Stimulated activated CD4-positive, alpha-beta T cell treated with anti-CD3 and anti-CD28 coated beads, Interleukin-1b, Interleukin-23, amount 100 ng/mL, for 24 hours (primary cell): ENCODE measurements at places on chromosomes 12 and 14.
A peak's percentile ranks its signal among the peaks of the same experiment; 100 is the strongest.

GRCh38 chr12:31702047-31702446 lies 26.8 kb downstream of the AMN1 start:
- DNase-seq = no peak

- no peak for DNase-seq
Observed at GRCh38 chr14:77208291-77208978, 26.8 kb downstream of the TMEM63C start.

- DNase-seq = no peak
Observed at GRCh38 chr14:101830271-101830670, 68.8 kb downstream of the PPP2R5C start.

GRCh38 chr12:132163911-132164288 lies 19.6 kb downstream of the NOC4L start:
- no peak for DNase-seq

DNA sequence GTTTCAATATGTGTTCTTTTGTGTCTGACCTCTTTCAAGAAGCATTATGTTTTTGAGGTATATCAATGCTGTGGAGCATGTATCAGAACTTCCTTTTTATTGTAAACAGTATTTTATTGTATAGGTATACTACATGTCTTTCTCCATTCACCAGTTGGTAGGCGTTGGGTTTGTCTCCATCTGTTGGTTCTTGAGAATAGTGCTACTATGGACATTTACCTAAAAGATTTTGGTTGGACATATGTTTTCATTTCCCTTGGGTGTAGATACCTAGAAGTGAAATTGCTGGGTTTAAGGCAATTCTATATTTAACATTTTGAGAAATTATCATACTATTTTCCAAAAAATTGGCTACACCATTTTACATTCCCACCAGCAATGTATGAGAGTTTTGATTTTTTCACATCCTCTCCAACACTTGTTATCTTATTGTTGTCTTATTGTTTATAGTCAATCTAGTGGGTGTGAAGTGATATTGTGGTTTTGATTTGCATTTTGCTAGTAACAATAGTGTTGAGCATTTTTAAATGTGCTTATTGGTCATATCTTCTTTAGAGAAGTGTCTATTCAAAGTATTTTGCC lies 409.2 kb downstream of the IPO8 start:
- no peak for DNase-seq

GRCh38 chr12:47988073-47989022 lies 15.9 kb downstream of the COL2A1 start:
- DNase-seq = no peak

DNA sequence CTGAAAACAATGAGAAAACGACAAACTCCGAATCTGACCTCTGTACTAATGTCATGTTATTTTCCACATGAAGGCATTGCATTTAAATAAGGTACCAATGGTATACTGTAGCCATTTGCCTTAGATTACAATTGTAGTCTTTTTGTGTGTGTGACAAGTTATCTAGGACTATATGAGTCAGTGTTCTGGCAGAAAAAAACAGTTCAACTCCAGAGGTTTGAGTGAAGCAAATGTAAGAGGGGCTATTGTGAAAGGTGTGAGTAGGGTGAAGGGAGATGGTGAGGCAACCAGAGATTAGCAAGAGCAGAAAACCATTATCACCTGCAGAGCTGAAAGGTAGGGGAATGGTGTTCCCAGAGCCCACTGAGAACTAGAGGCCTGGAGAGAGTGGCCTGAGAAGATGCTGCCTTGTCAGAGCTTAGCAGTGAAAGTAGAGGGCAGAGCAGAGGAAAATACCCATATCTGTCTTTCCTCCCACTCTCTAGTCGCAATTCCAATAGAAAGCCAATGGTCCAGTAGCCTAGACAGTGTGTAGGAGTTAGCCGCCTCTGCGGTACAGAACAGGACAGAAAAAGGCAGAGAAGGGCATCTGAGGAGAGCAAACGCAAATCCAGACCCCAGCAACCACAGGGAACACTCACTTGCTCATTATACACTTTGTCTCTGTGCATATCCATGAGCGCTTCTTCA lies 112.2 kb downstream of the DYRK2 start:
- no peak for DNase-seq

GRCh38 chr14:55662752-55663151 lies 82.7 kb downstream of the KTN1 start:
- no peak for DNase-seq

- no peak for DNase-seq
Observed at GRCh38 chr12:10511756-10512355, 6.2 kb downstream of the EIF2S3B start.

DNA sequence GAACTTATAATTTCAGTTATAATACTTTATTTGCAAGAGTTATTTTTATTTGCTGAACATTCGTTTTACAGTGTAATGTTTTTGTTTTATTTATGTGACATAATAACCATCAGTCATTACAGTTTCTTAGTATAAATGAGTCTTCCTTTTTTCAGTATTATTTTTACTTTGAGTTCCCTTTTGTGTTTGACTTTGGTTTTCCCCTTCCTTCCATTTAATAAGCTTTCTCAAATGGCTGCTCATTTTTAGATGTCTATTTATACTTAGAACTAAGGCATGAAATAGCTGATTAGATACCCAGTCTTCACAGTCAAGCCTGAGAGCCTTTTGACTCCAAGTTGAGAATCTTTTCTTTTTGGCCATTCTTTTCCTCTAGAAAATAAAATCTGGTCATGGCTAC lies 404.5 kb downstream of the LRFN5 start:
- DNase-seq = no peak

GRCh38 chr14:78007160-78007559 lies 163.0 kb upstream of the NRXN3 start:
- no peak for DNase-seq

- no peak for DNase-seq
Observed at GRCh38 chr14:27427796-27428195, 830.0 kb upstream of the NOVA1 start.

GRCh38 chr12:34356233-34356987 lies 334.1 kb downstream of the ALG10 start:
- no peak for DNase-seq

- DNase-seq = no peak
Observed at GRCh38 chr12:1595026-1595561, 713 bp upstream of the FBXL14 start.

GRCh38 chr14:91328313-91329050 lies 84.0 kb upstream of the GPR68 start:
- DNase-seq = no peak

DNA sequence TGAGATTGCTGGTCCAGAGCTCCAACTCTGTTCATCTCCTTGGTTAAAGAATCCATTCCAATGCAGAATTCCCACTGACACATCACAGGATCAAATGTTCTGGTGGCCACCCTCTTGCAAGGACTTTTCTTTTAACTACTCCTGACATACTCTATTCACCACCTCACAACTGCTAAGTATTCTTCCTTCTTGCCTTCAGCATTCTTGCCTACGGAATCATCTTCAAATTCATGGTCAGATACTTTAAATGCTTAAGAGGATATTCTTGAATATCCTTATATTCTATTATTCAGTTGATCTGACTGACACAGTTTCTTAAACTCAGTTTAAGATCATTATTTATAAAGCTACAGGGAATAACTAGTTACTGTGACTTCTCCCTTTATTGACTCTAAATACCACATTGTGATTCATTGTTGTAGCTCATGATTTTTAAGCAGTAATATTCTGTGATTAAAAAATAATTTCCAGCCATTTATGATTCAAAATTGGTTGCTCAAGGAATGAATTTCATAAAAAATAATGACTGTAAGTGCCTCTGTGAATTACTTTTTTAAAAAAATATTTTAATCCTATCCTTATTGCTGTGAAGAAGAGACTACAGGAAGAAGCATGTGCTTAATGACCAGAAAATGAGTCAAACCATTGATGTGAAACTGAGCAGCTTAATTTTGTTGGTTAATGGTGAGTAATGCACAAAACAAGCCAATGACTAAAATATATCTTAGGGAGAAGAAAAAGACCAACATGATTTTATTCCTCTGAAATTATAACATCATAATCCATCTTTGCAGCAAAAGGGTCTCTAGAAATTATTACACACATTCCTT lies 207.1 kb downstream of the PIK3C2G start:
- no peak for DNase-seq

DNA sequence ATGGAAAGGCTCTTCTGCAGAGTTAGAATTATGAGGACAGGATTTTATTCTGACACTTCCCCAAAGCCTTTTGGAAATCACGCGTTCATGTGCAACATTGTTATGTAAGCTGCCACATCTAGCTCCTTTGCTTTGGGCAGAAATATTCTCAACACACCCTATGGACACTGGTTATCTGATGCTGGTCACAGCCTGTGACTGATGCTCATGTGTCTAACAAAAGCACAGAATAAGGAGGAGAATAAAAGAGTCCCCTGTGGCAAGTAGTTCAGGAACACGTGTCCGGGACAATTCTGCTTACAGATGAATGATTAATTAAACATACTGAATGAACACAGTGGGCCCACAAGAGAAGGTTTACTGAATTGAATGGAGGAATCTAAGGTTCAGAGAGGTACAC lies 22.1 kb downstream of the FOXN3 start:
- DNase-seq = no peak

- DNase-seq = no peak
Observed at GRCh38 chr14:91883753-91884152, 16.4 kb upstream of the TC2N start.

DNA sequence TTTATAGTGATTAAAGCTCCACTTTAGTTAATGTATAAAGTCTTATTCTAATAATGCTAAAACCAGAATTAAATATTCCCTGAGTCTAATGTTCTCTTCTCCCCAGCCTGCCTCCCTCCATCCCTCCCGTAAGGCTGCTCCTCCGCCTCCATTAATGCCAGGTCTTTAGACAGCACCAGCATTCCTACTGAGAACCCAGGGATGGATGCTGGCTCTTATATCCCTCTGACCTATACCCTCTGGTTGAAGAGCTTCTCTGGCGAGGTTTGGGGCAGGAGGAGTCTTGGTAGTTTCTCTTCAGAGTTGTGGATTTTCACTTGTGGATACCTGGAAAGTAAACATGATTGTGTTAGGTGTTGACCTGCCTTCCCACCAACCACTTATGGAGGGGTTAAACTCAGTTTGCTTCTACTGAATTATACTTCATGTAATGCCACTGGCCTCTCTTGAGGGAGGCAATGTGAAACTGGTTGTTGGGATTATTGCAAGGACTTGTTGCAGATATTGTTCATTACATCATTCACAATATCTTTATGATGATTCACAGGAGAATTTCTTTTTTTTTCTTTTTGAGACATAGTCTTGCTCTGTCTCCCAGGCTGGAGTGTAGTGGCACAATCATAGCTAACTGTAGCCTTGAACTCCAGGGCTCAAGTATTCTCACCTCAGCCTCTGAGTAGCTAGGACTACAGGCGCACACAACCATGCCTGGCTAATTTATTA lies 11.1 kb upstream of the SMAGP start:
- no peak for DNase-seq

DNA sequence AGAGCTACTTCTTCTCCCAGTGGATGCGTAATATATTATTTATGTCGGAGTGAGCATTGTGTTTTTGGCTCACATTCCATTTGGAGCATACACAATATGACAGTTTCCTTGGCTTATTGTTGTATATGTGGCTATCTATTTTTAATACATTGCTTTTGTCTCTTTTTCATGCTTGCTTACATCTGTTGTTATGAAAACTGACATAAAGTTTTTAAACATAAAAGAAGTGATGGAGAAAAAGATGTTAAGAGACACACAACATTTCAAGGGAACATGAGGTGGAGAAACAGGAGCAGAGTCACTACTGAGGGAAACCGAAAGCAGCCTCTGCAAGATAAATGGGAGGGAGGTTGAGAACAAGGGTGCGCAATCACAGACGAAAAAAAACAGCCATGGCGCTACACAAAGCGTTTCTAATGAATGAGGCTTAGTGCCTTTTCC lies 228.4 kb upstream of the NPAS3 start:
- DNase-seq = no peak

DNA sequence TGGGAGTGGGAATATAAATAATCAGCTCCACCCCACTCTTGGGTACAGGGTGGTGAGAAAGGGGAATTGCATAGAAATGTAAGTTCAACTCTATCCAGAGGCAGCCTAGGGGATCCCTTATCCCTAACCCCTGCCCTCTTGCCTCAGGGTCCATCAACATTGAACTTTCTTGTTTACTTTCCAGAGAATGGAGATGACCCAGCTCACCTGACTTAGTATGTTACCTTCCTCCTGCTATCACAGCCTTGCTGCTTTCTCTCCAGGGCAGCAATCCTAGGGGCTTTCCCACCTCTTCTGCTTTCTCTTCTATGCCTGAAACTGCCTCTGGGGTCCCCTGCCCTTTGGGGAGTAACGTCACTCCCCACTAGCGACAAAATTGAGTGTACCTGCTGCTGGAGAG lies 2.7 kb downstream of the LRP1 start:
- no peak for DNase-seq

DNA sequence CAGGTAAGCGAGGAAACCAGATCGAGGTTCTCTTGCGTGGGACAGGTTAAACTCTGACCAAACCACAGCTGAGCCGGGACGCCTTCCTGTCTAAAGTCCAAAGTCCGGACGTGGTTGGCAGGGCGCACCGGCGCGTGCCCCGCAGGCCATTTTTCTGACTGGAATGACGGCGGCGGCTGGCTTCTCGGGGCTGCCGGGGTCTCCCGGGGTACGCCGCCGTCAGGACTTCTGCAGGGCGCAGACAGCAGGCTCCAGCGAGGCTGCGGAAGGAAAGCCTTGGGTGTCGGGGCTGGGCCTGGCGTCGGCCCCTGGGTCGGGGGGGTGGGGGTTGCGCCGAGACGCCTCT lies 32.8 kb downstream of the MIA2 start:
- DNase-seq = peak; percentile 12

GRCh38 chr12:4441355-4442335 lies 4.0 kb downstream of the FGF6 start:
- no peak for DNase-seq

GRCh38 chr12:117098361-117099217 lies 627 bp downstream of the TESC start:
- DNase-seq = no peak

DNA sequence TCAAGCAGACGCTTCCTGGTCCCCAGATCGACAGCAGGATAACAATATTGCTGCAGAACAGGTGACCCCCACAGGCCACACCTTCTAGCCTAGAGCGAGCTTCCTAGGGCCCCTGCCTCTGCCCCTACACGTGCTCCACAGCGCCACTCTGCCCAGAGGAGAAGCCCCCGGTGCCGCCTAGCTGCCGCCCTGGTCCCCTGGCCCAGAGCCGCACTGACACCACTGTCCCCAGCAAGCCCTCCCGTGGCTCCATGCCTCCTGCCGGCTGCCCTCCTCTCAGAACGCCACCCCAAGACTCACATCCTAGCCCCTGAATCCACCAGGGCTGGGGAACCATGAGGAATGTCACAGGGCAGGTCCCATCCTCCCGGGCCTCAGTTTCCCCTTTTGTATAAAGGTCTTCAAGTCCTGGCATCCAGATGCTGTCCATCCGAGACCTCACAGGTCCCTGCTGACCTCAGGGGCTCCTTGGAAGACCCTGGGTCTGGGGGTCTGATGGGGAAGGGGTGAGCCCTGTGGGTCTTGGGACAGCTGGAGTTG lies 31.0 kb downstream of the JAG2 start:
- no peak for DNase-seq
